ENCODE measurements at places on chromosomes 16 and 17. TPM values are rescaled to one million over a fixed set of nuclear protein-coding genes. Genes with fewer than 3 reads are reported as not detected.
A peak's percentile ranks its signal among the peaks of the same experiment; 100 is the strongest.

KCNH4 gene
- not detected for total RNA-seq

DNA sequence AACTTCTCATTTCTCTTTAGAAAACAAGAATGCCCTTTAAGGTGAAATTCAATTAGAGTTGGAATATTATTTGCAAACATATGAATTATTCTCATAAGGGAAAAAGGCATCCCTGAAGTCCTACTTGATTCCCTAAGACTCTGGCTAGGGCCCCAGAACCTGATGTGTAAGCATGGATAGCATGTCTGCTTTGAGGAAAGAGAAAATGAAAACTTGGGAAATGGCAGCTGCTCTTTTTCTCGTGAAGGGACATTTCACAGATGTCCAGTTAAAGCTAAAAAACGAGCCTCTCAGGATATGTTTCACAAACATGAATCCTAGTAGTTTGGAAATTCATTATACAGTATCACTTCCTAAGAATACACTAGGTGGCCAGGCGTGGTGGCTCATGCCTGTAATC is 112.3 kb upstream of the CLEC3A start:
- DNase-seq, result no peak

- no peak for DNase-seq
These were observed 22.3 kb downstream of the FOXN1 start for GRCh38 chr17:28528327-28529012.

DNA sequence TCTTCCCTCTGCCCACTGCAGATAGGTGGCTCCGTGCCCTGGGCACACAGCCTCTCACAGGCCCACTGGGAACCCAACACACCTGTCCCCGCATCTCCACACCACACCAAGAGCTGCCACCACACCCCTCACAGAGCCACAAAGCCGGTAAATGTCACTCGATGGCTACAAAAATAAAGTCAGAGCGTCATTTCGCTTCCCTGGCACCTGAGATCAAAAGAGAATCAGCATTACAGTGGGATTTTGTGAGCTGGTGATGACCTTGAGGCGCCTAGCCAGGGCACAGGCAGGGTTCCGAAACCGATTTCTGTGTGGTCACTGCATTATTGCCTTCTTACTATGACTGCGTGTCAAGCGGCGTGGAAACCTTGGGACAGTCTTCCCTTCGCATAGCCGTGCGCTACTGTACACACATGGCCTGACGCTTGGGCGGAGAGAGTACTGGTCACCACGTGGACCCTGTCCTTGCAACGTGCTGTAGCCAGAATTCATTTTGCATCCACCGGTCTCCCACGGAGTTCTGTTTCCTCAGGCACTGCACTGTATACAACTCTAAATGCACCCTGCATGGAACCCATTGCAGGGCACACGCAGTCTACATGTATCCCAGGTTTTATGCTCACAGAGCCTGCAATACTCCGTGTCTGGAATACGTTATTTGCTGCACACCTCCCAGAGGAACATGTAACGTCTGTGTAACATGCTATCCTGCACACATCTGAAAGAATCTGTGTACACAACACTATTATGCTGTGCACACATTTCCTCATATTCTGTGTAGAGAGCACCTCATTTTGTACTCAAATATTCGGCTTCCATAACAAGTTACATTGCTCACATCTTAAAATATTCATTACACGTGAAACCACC is 5.8 kb upstream of the FOXF1 start:
- no peak for DNase-seq

DNA sequence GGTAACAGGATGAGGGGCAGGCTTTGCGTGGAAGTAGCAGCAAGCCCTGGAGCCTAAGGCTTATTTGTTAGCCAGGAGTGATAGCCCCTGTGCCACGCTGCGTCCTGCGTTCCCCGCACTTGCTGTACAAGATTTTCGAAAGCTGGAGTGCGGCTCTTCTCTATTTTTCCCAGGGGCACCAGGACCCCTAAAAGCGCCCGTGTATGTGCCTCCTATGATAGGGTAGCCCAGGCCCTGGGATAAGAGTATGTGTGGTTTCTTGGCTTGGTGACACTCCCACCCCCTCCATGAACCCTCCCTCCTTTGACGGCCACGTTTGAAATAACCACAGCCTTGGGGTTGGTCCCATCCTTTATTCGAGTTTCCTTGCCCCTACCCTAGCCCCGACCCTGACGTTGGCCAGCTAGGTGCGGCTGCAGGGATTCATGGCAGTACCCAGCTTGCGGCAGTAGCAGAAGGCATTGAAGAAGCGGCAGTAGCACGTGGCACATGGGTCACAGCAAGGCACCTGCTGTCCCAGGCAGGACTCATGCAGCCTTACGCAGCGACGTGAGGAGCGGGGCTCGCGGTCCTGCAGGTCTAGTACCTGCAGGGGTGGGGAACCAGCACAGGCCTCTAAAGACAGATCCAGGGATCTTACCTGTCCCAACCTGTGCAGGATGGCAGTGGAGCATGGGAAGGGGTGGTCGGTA is 968 bp downstream of the AGRP start:
- DNase-seq, result no peak

DNA sequence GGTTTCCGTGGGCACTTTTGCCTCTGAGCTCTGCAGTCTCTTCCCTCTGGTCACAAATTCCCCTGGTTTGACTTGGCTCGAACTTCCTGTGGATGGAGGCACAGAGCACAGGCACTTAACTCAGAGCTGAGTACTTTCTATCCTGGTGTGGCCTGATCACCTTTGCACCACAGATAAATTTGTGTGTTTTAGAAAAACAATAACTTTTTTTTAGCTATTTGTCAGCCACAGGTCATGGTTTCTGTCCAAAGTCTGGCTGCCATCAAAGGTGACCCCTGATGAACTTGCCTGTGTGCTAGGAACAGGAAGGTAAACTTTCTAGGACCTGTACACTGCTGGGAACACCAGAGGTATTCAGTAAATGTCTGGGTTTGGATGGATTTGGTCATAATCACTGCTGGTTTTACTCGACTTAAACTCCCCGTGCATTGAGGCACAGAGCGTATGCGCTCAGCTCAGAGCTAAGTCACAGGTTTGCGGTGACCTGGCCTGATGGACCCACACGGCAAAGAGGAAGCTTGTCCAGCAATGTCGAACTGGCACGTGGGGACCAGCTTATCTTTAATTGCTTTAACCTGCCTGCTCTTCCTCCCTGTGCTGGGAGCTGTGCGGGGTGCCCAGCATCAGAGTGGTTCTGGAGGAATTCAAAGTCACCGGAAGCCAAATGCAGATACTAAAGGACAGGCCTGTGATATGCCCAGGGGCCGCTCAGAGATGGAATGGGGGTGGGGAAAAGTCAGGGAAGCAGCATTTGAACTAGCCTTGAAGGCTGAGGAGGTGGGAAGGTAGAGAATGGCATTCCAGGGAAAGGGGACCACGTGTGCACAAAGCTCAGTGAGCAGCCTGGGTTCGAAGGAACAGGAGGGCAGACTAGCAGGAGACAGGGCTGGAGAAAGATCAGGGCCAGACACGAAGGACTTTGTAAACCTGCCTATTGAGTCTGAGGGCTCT is 12.9 kb downstream of the SLC13A5 start:
- peak; percentile 48 for DNase-seq
